T-helper 9 cell (primary cell): ENCODE measurements at places on chromosomes 6 and 20.

GRCh38 chr20:16257021-16257420 is 316.2 kb downstream of the KIF16B start:
- DNase-seq, result no peak

DNA sequence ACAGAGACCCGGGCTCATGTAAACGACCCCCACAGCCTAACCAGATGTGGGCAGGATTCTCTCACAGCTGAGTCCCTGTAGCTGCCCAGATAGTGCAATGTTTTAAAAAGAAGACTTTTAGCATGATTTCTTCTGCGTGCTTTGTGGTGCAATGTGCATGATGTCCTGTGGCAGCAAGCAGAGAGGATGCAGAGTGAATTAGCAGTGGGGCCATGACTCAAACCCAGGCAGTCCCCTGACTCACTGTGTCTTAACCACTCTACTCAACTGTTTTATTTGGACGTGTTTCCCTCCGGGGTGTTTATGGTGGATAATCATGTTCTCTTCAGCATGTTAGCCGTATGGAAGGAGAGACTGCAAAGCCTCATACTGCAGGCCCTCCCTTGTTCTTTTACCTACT is 247.9 kb downstream of the SLC24A3 start:
- no peak for DNase-seq

DNA sequence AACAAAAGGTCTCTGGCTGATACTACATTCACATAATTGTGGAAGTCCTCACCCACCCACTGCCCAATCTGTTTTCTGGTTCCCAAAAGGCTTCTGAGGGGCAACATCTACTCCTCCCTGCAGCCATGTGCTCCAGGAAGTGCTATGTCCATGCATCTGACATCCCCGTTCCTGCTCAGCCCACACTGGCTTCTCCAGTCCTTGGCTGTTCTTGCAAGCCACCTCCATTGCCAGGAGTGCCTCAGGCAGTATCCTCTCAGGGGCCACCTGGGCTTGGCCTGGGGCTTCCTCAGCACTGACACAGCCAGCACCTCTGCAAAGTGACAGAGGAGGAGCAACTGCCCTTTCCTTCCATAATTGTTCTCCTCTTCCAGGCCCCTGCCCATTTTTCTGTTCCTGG is 18.3 kb downstream of the ARHGAP18 start:
- DNase-seq, result no peak

GRCh38 chr6:363291-363690 is 28.3 kb upstream of the IRF4 start:
- DNase-seq, result no peak

- DNase-seq, result no peak
Measured at GRCh38 chr6:43702534-43703440, 15.2 kb upstream of the MRPS18A start.

GRCh38 chr6:47094241-47094925 is 52.3 kb upstream of the ADGRF1 start:
- DNase-seq, result no peak

GRCh38 chr6:125019918-125020317 is 57.7 kb downstream of the RNF217 start:
- no peak for DNase-seq

DNA sequence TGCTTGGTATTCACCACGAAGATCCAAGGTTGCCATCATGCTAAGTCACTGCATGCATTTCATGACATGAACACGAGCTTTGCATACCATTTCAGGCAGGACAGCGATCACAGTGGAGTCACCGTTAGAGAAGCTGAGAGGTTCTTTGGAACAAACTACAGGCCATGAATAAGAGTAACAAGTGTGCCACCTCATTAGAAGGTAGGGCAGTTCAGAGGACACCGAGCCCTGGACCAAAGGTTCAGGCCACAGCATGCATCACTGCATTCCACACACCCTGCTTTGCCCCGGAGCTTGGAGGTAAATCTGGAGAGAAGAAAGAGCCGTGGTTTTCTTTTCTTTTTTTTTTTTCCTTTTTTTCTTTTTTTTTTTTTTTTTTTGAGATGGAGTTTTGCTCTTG is 66.9 kb upstream of the CDH4 start:
- DNase-seq, result no peak

DNA sequence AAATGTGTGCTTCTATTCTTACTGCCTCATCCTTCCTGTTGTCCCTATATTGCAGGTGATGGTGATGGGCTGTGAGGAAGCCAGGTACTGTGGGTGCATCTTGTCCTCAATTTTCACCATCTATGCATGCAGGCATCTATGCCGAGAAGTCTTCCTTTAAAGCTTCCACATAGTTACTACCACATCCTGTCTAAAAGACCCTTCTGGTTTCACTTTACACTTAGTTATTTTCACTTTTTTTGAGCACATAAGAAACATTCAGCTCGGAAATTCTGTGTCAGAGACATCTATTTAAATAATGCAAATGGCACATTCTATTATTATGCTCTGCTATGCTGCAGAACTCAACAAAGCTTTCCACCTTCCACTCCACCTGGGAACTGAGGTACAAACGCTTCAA is 28.2 kb upstream of the FABP7 start:
- DNase-seq, result no peak

DNA sequence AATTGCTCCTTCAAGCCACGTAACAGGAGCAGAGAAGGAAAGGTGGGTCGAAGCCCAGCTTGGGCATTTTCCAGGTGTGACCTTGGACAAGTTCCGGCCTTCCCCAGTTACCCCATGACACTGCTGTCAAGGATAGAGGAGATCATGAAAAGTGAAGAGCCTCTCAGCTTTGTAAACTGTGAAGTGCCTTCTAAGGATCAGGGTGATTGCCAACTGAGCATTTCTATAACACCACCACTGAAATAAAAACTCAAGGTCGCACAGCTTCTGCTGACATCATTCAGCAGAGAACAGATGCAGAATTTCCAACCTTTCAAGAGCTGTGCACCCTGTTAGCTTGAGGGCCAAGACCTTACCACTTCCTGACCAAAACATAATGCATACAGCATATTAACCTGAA is 24.0 kb upstream of the ZMYND8 start:
- no peak for DNase-seq
